Activated naive CD8-positive, alpha-beta T cell treated with anti-CD3 and anti-CD28 coated beads, Interleukin-2, amount 10 ng/mL, durations not matched to agents 7 days and 5 days (primary cell): ENCODE measurements at places on chromosomes 13 and 19. TPM values are rescaled to one million over a fixed set of nuclear protein-coding genes. Genes with fewer than 3 reads are reported as not detected.
A peak's percentile ranks its signal among the peaks of the same experiment; 100 is the strongest.

Gene PPM1N
- total RNA-seq: 5.8 TPM

Gene UBE2S
- total RNA-seq: 203 TPM

GRCh38 chr13:28318496-28318895 is 176.4 kb downstream of the FLT1 start:
- no peak for DNase-seq

DNA sequence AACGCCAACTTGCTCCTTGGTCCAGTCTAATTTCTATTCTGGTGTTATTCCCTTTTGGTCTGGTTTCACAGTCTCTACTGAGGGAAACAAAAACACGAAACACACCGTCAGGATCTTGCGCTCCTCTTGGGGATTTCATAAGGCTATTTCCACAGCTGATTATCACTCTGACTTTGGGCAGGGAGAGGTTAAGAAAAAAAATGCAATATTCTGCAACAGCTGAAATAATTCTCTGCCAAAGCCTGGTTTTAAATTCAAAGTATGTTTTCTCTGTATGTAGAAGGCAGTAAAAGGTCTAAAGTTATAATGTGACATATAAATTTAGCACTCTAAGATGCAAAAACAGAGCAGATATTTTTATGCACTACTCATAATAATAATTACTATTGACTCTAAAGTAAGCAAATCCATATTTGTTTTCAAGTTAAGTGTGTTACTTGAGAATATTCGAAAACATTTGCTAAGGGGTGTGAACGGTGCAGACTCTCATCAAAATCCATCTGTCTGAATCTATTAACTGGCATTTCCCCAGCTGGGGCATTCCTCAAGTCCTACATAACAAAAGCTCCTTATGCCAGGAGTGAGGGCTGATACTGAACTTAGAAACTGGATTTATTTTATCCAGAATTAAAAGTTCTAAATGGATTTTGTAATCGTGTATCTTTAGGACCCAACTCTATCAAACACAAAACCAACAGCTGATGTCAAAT is 38.4 kb upstream of the STARD13 start:
- no peak for DNase-seq

GRCh38 chr13:46373623-46374022 is 13.4 kb downstream of the RUBCNL start:
- no peak for DNase-seq

DNA sequence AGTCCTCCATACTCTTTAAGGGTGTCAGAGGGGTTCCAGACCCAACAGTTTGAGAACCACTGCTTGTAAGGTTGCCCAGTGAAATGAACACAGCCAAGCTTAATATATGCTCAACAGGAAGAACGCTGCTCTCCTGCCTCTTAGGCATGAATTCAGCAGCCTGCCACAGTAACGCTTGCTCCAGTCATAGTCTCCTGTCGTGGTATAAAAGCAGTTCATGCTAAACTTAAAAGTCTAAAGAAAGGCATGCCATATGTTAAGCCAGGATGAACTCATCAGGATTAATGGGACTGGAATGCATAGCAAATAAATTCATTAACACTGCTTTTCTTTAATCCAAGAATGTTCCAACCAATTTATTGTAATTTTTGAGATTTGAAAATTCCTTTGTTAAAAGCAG is 38.7 kb downstream of the SLC7A1 start:
- DNase-seq: no peak

Gene FIZ1
- total RNA-seq: 16.0 TPM

GRCh38 chr13:28306325-28306724 is 168.0 kb downstream of the PAN3 start:
- DNase-seq: no peak

Gene NDFIP2
- total RNA-seq: 6.7 TPM

DNA sequence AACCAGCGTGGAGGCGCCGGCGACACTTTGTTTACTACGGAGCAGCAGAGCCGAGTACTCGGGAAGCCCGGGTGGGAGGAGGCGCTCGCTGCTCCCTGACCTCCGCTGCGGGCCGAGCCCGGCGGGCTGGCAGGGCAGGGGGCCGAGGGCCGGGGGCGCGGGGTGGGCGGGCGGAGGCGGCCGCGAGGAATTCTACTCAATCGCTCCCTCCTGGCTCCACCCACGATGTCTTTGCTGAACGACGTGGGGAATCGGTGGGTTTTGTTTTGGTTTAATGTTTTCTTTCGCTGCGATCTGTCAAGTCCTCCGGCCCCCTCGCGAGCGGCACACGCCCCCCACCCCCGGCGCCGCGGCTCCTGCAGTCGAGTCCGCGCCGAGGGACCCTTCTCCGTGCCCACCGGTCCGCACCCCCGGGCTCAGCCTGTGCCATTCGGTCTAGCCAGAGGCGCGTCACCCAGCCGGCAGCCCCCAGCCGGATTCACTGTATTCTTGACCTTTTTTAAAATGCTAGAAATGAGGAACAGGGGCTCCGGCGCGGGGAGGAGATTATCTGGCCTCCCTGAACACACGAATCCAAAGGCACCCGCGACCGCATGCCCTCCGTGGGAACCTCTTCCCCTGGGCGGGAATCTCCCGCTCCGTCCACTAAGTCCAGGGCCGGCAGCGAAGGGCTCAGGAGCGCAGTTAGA is 636 bp upstream of the FOXO1 start:
- peak; percentile 65 for DNase-seq

- no peak for DNase-seq
These were observed 3.8 kb downstream of the ZAR1L start for GRCh38 chr13:32311188-32311897.

DNA sequence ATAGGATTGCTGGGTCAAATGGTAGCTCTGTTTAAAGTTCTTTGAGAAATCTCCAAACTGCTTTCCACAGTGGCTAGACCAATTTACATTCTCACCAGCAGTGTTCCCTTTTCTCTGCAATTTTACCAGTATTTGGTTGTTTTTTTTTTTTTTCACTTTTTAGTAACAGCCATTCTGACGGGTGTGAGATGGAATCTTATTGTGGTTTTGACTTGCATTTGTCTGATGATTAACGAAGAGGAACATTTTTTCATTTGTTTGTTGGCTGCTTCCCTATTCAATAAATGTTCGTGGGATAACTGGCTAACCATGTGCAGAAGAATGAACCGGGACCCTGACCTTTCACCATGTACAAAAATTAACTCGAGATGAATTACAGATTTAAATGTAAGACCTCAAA is 31.2 kb downstream of the CYP4F2 start:
- no peak for DNase-seq

DNA sequence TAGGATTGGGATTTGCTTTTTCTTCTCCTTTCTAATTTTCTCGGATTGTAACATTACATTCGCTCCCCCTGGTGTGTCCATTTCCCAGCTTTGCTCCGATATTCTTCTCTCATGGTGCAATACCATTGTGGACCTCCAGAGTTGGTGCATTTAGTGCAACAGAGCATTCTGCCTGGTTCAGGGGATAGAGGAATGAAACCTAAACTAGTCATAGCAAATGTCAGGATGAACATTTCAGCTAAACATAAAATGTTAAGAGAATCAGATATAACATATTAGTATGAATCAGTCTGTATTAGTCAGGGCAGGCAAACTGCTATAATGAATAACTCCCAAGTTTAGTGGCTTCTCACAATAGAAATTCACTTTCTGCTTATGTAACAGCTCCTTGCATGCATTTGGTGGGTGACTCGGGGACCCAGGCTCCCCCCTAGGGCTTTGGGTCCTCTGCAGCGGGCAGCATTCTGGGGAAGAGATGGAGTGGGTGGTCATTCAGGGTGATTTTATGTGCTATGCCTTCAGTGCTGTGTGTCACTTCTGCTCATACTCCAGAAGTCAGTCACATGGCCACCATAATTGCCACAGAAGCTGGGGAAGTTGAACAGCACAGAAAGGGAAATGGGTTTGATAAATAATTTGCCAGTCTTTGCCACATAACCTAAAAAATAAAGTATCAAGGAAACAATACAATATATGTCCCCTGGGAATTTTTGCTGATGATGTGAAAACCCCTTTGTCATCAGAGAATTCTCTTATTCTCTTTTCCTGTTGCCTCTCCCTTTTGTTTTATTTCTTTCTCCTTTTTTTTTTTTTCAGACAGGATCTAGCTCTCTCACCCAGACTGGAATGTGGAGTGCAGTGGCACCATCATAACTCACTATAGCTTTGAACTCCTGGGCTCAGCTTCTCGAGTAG is 111.0 kb downstream of the HSPH1 start:
- DNase-seq: no peak

Gene CYP4F12
- total RNA-seq: 3.1 TPM

- DNase-seq: no peak
These were observed 455.4 kb upstream of the ARGLU1 start for GRCh38 chr13:107023335-107023734.

DNA sequence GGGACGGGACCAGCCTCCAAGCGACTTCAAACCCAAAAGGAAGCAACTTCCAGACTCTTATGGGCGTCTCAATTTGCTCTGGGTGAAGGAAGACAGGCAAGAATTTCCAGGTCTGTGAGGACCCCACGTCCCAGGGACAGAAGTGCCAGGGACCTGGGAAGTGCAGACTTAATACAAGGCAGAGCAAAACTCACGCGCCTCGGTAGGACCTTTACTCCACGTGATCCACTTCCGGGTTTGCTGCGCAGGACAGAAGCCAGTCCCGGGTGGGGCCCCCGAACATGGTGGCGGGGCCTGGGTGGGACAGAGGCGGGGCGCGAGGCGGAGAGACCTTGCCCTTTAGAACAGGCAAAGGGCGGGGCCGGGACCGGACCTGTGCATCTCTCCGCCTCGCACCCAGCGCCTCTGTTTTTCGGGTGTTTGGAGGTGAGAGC is 9.3 kb downstream of the ZNF611 start:
- no peak for DNase-seq

DNA sequence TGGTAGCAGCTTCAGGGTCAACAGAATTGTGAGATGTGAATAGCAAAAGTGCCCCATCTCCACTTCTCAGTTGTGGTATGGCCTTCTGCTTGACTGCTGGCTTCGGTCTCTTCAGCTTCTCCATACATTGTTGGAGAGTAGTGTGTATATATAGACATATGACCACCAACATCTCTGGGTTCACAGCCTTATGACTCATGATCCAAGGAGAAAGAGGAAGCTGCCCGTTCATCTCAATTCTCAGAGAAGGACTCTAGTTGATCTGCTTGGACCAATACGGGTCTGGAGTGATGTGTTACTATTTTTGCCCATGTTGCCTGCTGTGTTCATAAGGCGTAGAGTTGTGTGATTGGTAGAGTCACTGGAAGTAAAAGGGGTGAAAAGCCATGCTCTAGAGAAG is 3.6 kb upstream of the COMMD6 start:
- DNase-seq: no peak

GRCh38 chr19:48506138-48506733 is 5.4 kb downstream of the LMTK3 start:
- no peak for DNase-seq

DNA sequence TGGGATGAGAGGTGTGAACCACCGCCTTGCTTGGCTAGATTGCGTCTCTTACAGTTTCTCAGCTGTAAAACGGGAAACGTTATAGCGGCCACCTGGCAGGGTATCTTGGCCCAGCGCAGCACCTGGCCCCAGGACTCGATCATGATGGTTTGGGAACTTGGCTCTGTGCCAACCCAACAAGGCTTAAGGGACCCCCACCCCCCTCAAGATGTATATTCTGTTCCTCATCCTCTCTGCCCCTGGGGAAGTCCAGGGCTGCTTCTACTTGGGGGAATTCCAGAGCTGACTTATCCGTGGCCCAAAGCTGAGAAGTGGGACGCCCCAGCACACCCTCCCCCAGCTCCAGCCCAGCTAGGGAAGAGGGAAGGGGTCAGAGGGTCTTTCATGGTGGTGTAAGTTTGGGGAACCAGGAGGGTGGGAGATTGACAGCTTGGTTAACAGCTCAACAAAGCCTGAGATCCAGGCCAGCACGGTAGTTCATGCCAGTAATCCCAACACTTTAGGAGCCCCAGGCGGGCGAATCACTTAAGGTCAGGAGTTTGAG is 695 bp downstream of the ICAM1 start:
- no peak for DNase-seq

- no peak for DNase-seq
These were observed 1.1 kb downstream of the ZNF836 start for GRCh38 chr19:52170304-52170703.

GRCh38 chr13:21897161-21897560 is 226.3 kb downstream of the FGF9 start:
- DNase-seq: no peak

DNA sequence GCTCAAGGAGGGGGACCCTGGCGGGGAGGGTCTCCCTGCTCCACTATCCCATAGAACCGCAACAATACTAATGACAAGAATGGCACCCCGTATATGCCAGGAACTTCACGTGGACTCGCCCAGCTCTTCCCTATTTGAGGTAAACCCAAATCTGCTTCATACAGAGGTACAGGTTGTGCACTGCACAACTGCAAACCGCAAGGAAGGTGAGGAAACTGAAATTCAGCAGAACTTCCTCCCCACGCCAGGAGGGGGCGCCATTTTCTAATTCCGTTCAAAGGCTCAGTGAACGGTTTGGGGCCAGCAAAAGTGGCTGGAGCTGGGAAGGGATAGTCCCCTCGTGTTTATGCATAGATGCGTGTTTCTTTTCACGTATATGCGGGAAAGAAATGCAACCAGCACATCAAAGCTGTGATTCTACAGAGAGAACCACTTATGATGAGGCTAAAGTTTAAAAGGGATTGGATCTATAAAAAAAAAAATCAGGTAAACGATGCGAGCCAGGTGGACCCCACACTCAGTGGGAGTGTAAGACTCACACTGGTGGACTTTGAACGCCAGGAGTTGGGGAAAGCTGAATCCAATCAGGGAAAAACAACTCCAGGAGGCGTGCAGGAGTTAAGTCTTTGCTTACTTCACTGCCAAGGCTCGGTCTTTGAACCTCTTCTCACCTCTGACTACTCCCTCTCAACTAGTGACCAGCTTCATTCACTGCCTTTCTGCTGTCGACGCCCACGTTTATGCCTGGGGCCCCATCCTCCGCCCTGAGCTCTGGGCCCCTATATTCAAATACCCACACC is 20.3 kb downstream of the C19orf81 start:
- DNase-seq: peak; percentile 66

Gene SIGLEC10
- 0.91 TPM for total RNA-seq

Gene N4BP2L1
- total RNA-seq: 53.0 TPM

Gene PRODH2
- not detected for total RNA-seq

GRCh38 chr19:45146251-45146650 is 14.5 kb downstream of the NKPD1 start:
- DNase-seq: no peak

DNA sequence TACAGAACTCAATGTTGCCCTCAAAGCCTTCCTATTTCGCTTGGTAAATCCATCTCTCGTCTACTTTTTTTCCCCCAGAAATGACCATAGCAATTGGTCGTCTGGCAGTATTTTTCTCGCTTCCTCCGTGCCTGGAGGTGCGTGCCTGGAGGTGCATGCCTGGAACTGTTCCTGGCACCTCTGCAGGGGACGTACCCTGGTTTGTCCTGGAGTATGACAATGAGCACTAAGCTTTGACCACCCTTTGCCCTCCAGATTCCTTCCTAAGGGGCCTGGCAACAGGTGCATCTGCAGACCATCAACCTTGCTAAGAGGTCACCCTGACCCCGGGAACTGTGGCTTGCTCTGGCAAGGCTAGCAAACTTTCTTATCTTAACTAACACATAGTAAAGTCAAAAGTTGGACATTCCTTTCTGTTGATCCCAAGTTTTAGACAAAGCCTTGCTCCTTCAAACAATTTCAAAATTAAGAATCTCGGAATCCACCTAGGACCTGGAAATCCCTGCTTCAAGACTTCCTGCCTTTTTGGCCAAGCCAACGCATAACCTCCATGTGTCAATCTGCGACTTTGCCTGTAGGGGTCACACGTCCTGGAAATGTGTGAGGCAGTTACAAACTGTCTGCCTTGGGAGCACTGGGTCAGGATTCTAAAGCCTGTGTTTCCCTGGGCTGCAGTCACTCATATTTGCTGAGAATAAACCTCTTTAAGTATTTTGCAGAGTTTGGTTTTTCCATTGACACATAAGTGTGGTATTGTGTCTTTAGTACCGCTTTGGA is 28.8 kb upstream of the TUBGCP3 start:
- no peak for DNase-seq

Gene C19orf73
- total RNA-seq: 1.3 TPM
